SJSA1 (cell line): ENCODE measurements at places on chromosomes 1 and 21. TPM values are rescaled to one million over a fixed set of nuclear protein-coding genes. Genes with fewer than 3 reads are reported as not detected.

Gene TRIM63
- not detected in 2 replicates for total RNA-seq

Gene POU2F1
- 2.5 and 5.0 TPM in 2 replicates for total RNA-seq

Gene CREG1
- 46.2 and 54.7 TPM in 2 replicates for total RNA-seq

Gene MNDA
- not detected in 2 replicates for total RNA-seq

Gene CACNA1S
- not detected in 2 replicates for total RNA-seq

Gene PPP2R5A
- 20.6 and 27.2 TPM in 2 replicates for total RNA-seq

Gene DCDC2B
- total RNA-seq = not detected in 2 replicates

Gene ZNF593OS
- total RNA-seq = 0.24 TPM in 1 of 2 replicates, not detected in the other

Gene ATP1A4
- total RNA-seq = not detected in 2 replicates

Gene SLC6A17
- 1.0 and 2.1 TPM in 2 replicates for total RNA-seq

Gene ANKRD34A
- 0.13 TPM in 1 of 2 replicates, not detected in the other for total RNA-seq

Gene F13B
- total RNA-seq = not detected in 2 replicates

Gene OR2G6
- total RNA-seq = not detected in 2 replicates

Gene LCE2C
- total RNA-seq = not detected in 2 replicates

Gene PDPN
- total RNA-seq = 36.0 and 43.8 TPM in 2 replicates

Gene CHI3L2
- not detected in 2 replicates for total RNA-seq

- no peak for DNase-seq
Observed at GRCh38 chr1:103937763-103938357, 188.2 kb downstream of the AMY1C start.

- no peak for DNase-seq
Observed at GRCh38 chr1:183586455-183586854, 3.8 kb downstream of the NCF2 start.

DNA sequence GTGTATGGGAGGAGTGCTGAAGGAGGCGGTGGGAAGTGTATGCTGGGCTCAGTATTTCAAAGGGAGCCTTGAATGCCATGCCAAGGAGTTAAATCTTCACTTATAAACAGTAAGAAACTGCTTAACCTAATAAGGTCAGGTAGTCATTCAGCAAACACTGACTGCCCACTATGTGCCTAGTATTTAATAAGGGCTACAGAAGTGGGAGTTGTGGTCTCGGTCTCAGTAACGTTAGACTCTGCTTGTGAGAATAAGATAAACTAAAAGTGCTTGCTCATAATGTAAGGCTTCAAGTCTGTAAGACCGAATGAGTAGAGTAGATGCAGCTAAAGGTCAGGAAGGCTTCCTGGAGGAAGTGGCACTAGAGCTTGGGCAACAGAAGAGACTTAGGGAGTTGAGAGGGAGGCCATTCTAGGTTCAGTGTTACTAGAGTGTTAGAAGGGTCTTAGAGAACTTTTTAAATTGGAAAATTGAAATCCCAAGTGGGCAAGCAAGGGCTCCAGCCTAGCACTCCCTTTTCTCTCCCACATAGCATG, 6.0 kb downstream of the MARCKSL1 start:
- no peak for DNase-seq

GRCh38 chr1:41844255-41844654, 74.5 kb downstream of the HIVEP3 start:
- no peak for DNase-seq

GRCh38 chr1:93878501-93878888, 511 bp downstream of the DNTTIP2 start:
- DNase-seq = peak; percentile 36

DNA sequence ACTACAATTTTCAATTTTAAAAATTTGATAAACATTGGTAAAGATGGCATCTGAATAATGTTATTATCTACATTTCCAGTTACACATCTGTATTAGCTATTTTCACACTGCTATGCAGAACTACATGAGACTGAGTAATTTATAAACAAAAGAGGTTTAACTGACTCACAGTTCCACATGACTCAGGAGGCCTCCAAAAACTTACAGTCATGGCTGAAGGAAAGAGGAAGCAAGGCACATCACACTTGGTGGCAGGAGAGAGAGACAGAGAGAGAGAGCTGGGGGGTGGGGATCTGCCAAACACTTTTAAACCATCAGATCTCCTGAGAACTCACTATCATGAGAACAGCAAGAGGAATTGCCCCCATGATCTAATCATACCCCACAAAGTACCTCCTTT, 850.0 kb downstream of the LTN1 start:
- DNase-seq = no peak

DNA sequence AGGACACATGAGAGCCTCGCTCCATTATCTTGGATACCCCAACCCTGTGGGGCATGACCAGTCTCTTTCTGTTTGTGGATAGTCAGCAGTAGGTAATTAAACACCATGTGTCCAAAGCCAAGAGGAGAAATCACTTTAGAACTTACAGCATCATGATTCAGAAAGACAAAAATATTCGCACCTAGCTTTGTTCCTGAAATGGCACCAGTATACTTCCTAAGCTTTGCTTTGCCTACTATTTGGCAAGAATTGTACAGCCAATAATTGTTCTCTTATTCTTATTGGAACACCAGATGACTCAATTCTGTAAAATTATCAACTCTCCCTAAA, 24.2 kb downstream of the TNFRSF9 start:
- DNase-seq = no peak

DNA sequence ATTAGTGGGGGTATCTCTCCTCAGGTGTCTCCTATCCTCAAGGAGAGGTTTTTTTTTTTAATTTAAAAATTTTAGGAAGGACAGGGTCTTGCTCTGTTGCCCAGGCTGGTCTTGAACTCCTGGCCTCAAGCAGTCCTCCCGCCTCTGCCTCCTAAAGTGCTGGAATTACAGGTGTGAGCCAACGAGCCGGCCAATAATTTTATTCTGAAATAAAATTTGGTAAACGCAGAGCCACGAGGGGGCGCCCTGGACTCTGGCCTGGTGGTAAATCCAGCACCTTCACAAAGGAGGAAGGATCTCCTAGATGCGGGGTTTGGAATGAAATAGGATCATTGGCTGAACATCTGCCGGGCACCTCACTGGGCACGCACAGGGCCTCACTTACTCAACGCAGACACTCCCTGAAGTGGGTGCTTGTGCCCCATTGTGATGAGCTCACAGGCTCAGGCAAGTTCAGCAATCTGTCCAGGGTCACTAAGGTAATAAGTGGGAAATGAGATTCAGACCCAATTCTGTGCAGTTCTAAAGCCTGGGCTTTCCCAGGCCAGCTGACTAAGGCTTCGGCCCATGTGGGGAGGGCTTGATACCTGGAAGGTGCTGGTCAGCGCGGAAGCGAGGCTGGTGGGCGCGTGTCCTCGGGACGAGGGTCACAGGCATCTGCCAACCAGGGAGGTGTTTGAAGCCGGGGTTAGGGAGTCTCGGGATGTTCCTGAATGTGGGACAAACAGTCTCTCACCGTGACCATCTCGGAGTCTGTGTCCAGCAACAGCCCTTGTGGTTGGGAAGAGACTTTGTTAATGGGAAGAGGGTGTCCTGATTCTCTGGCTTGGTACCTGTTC, 32.7 kb upstream of the ETV3 start:
- DNase-seq = no peak

DNA sequence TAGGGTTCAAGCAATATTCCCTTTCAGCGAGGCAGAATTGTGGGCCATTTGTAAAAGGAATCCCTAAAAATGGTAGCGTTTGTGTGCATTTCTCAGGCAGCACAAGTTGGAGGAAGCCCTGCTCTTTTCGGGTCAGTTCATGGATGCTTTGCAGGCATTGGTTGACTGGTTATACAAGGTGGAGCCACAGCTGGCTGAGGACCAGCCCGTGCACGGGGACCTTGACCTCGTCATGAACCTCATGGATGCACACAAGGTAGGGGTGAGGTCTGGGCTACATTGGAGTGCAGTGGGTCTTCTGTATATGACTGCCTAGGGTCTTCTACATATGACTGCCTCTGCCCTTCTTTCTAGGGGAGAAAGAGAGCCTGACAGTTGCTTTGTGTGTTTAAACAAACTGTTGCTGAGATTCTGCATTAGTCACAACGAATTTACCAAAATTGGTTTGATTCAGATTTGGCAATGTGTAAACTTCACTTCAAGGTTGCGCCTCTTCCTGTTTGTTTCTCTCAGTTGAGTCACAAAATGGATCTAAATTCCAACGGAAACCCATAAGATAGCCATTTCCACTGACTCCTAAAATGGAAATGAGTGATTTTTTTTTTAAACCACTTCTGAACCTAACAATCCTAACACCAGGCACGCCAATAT, 40.4 kb upstream of the BMP8A start:
- peak; percentile 70 for DNase-seq

DNA sequence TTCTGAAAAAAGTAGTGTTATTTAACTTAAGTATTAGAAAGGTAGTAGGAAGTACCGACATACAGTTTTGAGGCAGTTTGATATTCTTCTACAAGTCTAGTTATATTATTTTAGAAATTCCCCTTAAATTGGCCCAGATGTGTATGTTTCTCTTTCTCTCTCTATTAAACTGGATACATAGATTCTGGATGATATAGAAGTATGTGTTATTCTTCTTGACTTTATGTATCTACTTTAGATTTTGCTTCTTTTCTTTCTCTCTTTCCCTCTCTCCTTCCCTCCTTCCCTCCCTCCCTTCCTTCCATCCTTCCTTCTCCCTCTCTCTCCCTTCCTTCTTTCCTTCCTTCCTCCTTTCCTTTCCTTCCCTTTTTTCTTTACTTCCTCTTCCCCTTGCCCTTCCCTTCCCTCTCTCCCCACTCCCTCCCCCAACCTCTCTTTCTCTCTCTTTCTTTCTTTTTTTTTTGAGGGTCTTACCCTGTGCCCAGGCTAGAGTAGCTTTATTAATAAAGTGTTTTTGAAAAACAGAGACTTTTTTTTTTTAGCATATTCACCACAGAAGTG, 124.3 kb downstream of the OSBPL9 start:
- no peak for DNase-seq

- no peak for DNase-seq
Observed at GRCh38 chr1:206435445-206435844, 34.8 kb upstream of the IKBKE start.

DNA sequence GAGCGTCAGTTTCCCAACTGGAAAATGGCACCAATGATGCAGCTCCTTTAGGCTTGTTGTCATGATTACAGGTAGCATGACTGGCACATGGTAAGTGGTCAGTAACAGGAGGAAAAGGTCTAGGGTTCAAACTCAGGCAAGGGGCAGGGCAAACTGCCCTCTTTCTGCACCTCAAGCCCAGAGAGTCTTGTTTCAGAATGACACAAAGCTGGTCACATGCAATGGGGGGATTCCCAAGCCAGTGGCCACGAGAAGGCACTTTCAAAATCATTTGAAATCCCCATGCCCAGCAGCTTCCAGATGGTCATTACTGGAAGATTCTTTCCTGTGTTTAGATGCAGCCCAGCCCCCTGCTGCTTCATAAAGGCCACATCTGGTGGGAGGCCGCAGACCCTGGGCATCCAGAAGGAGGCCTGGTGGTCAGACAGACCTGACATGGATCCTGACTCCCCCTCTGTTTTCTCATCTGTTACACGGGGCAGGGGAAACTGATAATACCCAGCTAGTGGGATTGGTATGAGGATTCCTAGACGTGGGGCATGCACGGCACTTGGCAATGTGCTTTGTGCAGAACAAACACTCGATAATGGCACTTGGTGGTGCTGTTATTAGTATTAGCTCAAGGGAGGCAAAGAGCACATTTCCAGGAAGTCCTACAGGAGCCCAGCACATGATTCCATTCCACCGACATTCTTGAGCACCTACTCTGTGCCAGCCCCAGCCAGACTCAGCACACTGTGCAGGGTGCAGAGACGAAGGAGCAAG, 6.9 kb upstream of the PLA2G2D start:
- DNase-seq = no peak

GRCh38 chr1:7579831-7580804, 191.0 kb upstream of the VAMP3 start:
- no peak for DNase-seq

DNA sequence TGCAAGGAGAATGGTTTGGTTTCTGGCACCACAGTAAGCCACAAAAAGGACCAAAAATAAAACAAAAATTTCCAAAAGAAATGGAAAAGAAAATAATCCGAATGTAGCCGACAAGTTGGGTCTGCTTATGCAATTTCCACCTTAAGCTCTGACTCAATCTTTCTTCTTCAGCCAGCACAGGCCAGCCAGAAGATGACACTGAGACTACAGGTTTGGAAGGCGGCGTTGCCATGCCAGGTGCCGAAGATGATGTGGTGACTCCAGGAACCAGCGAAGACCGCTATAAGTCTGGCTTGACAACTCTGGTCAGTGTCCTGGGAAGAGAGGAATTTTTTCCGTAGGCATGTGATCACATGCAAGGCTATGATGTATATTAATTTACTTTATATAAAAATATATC, 23.4 kb downstream of the PDPN start:
- DNase-seq = no peak

DNA sequence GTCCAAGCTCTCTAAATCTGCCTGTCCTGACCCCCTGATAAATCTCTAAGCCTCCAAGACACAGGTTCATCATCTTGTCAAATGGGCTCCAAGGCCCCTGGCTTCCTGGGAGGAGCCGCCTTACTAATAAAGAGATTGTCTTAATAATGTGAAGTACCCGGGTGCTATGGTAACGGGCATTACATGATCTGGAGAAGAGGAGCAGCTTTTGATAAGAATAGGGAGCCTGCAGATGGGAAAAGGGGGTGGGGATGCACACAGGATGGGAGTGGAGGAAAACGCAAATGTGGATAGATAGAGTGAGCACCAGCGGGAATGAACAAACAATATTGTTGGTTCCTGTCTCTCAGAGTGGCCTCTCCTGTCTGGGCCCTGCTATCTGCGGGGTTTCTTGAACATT, 11.9 kb upstream of the RXRG start:
- no peak for DNase-seq

GRCh38 chr1:43526002-43526401, 4.7 kb upstream of the PTPRF start:
- no peak for DNase-seq

- DNase-seq = no peak
Observed at GRCh38 chr1:212367474-212368072, 47.1 kb downstream of the PACC1 start.

- DNase-seq = peak; percentile 20
Observed at GRCh38 chr1:184965944-184966860, 8.1 kb downstream of the NIBAN1 start.

DNA sequence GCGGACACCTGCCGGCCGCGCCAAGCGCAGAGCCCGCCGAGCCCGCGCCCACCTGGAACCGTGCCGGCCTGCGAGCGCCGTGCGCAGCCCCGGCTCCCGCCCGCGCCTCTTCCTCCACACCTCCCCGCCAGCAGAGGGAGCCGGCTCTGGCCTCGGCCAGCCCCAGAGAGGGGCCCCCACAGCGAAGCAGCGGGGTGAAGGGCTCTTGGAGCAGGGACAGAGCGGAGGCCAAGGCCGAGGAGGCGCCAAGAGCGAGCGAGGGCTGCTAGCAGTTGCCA, 50.1 kb upstream of the KRTAP19-8 start:
- DNase-seq = no peak

GRCh38 chr1:198264282-198264681, 107.5 kb downstream of the NEK7 start:
- DNase-seq = no peak
